ENCODE measurements at places on chromosomes 1 and 21. TPM values are rescaled to one million over a fixed set of nuclear protein-coding genes. Genes with fewer than 3 reads are reported as not detected.

GRCh38 chr1:109388884-109389637 lies 8.7 kb downstream of the SORT1 start:
- peaks cover 7% of the 10 kb centered on the region for H3K4me1 ChIP-seq
- DNase-seq, result no peak
- H3K36me3 ChIP-seq, result no peaks in the 10 kb centered on the region
- peaks cover 31% of the 10 kb centered on the region for H3K27me3 ChIP-seq
- H3K27ac ChIP-seq, result no peak overlapping the region

Gene CATSPERE
- total RNA-seq, result 0.11 TPM

Gene MED8
- 32.3 TPM for total RNA-seq

DNA sequence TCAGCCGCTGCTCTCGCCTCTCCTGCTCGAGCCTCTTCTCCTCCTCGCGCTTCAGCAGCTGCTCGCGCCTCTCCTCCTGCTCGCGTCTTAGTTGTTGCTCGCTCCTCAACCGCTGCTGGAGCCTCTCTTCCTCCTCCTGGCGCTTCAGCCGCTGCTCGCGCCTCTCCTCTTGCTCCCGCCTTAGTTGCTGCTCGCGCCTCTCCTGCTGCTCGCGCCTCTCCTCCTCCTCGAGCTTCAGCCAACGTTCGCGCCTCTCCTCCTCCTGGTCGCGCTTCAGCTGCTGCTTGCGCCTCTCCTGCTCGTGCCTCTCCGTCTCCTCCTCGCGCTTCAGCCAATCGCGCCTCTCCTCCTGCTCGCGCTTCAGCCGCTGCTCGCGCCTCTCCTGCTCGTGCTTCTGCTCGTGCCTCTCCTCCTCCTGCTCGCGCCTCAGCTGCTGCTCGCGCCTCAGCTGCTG lies 3.7 kb downstream of the TCHH start:
- H3K27ac ChIP-seq, result no peak overlapping the region
- peaks cover 14% of the 10 kb centered on the region for H3K27me3 ChIP-seq
- no peaks in the 10 kb centered on the region for H3K4me1 ChIP-seq

Gene TNFRSF18
- total RNA-seq, result 95.0 TPM

DNA sequence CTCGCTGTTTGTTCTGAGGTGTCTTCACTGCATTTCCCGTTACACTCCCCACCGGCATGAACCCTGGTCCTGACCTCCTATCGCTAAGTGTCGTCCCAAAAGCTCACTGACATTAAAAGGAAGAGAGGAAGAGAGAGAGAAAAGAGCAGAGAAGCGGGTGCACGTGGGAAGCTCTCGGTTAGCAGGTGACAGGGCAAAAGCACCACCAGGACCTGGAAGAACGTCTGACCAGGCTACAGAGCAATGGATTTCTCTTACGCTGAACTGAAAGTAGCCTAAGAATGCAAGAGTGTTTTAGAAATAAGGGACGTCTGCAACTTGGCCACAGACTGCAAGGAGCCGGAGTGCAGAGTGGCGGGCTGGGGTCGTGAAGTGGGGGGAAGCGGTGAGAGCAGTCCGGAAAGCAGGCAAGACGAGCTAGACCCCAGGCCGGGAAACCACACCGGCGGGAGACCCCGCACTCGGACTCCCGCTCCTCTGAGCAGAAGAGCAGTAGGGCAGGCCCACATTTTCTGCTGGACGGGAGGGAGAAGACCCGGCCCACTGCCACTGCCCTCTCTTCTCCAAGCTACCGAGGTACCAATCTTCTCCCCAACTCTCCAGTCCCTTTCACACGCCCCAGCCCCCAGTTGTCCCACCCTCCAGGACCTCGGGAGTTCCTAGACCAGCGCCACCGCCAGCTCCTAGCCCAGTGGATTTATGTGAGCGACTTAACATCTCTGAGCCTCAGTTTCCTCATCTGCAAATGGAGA lies 8.3 kb upstream of the MPZL1 start:
- peaks cover 32% of the 10 kb centered on the region for H3K4me1 ChIP-seq
- H3K27ac ChIP-seq, result peak overlapping the region; percentile 79
- peak; percentile 45 for DNase-seq
- no peaks in the 10 kb centered on the region for H3K27me3 ChIP-seq
- peaks cover 8% of the 10 kb centered on the region for H3K36me3 ChIP-seq

Gene ADORA3
- 0.16 TPM for total RNA-seq

DNA sequence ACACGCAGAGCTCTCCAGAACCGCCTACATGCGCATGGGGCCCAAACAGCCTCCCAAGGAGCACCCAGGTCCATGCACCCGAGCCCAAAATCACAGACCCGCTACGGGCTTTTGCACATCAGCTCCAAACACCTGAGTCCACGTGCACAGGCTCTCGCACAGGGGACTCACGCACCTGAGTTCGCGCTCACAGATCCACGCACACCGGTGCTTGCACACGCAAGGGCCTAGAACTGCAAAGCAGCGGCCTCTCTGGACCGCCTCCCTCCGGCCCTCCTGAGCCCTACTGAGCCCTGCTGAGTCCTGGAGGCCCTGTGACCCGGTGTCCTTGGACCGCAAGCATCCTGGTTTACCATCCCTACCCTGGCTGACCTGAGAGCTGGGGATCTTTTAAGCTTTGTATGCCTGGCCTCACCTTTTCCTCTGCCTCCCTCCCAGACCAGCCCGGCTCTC lies 8.3 kb downstream of the OLIG2 start:
- no peak overlapping the region for H3K4me3 ChIP-seq
- no peak for DNase-seq
- H3K36me3 ChIP-seq, result no peaks in the 10 kb centered on the region
- peaks cover 13% of the 10 kb centered on the region for H3K4me1 ChIP-seq
- peaks cover 42% of the 10 kb centered on the region for H3K27me3 ChIP-seq

DNA sequence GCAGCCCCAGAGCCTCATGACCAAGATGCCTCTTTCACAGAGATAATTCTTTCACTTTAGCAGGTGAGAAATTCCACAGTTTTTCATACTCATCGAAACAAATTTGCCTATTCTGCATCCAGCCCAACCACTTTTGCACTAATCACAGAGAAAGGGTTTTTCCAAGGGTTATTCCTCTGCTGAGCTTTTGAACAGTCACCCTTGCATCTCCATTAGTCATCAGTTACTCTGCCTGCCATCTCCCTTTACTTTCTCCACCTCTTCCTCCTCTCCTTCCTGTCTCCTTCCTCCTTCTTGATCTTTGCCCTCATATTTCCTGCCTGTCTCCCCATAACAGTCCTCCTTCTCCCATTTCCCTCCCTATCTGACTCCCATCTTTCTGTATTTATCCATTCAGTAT lies 43.9 kb downstream of the FH start:
- no peak for DNase-seq
- H3K27me3 ChIP-seq, result peaks cover 5% of the 10 kb centered on the region
- no peak overlapping the region for H3K4me3 ChIP-seq
- H3K27ac ChIP-seq, result no peak overlapping the region

DNA sequence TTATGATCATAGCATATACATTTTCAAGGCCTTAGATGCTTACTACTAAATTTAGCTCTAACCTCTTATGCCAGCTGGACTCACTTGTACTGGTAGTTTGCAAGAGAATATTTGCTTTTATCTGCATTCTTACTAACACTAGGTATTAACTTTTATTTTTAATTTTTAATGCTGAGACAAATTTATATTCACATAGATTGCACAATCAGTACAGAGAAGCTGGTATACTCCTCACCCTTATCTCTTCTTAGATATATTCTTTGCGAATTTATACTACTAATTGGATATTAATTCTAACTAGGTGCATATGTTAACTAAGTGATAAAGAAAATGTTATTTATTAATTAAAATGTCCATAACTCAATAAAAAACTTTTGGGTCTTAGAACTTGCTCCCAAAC lies 561.8 kb upstream of the PRMT6 start:
- no peaks in the 10 kb centered on the region for H3K27me3 ChIP-seq
- no peak overlapping the region for H3K4me3 ChIP-seq
- no peak for DNase-seq
- no peaks in the 10 kb centered on the region for H3K4me1 ChIP-seq
- H3K27ac ChIP-seq, result no peak overlapping the region

DNA sequence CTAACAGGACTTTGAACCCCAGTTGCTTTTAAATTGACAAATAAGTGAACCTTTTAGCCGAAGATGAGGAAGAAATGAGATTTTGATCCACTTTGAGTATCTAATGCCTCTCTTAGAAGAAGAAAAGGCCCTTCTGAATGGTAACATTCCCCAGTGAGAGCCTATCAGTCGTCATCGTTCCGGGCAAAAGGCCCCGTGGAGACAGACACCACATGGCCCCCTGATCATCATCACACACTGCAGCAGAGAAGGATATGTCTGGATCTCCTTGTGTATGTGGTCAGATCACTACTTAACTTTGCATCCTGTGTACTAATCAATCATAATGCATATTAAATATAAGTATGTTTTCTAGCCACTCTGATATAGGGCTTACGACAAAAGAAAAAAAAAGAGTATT lies 87.3 kb upstream of the SMYD2 start:
- H3K27me3 ChIP-seq, result peaks cover 19% of the 10 kb centered on the region
- no peaks in the 10 kb centered on the region for H3K36me3 ChIP-seq
- DNase-seq, result no peak
- no peaks in the 10 kb centered on the region for H3K4me1 ChIP-seq
- no peak overlapping the region for H3K27ac ChIP-seq

Gene CASP9
- 9.6 TPM for total RNA-seq

DNA sequence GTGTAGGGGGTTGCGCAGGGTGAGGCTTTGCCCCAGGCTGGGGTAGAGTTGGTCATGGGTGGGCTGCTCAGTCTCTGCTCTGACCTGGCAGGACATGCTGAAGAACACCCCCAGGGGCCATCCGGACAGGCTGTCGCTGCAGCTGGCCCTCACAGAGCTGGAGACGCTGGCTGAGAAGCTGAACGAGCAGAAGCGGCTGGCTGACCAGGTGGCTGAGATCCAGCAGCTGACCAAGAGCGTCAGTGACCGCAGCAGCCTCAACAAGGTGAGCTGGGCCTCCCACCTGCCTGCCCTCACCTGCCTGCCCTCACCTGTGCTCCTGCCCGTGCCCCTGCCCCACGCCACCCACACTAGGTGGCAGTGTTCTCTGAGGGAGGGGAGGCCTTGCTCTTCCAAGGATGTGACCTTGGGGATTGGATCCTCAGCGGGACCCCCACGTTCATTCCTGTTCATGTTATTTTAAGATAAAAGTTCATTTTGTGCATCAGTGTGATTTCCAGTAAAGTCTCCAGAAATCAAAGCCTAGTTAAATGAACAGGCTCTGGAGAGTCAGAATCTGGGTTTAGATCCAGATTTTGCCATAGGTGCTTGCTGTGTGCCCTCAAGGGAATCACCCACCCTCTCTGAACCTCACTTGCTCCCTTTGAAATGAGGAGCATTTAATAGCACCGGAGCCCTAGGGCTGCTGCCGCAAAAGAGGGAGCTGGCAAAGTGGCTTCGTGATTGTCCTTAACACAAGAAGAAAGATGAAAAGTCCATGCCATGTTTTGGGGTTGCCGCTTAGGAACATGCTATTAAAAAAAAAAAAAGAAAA lies 87.9 kb downstream of the ARHGEF10L start:
- no peak for DNase-seq
- H3K27me3 ChIP-seq, result no peaks in the 10 kb centered on the region
- no peak overlapping the region for H3K27ac ChIP-seq
- no peaks in the 10 kb centered on the region for H3K4me1 ChIP-seq
- no peak overlapping the region for H3K4me3 ChIP-seq

DNA sequence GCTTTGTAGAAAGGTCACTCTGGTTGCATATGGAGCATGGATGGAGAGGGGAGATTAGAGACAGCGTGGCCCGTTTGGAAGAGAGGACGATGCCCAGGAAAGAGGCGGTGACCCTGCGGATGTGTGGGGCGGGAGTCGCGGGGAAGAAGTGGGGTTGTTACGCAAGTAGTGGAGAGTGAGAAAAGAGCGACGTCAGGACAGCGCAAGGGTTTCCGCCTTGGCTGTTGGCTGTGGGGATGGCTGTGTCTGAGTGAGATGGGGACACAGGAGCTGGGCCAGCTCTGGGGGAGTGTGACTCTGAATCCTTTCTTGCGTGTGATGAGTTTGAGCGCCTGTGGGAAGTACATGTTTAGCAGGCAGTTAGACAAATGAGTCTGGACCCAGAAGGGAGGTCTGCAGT lies 3.8 kb downstream of the B4GALT2 start:
- no peak overlapping the region for H3K27ac ChIP-seq
- peaks cover 30% of the 10 kb centered on the region for H3K36me3 ChIP-seq
- DNase-seq, result no peak
- H3K27me3 ChIP-seq, result peaks cover 5% of the 10 kb centered on the region
- no peak overlapping the region for H3K4me3 ChIP-seq

DNA sequence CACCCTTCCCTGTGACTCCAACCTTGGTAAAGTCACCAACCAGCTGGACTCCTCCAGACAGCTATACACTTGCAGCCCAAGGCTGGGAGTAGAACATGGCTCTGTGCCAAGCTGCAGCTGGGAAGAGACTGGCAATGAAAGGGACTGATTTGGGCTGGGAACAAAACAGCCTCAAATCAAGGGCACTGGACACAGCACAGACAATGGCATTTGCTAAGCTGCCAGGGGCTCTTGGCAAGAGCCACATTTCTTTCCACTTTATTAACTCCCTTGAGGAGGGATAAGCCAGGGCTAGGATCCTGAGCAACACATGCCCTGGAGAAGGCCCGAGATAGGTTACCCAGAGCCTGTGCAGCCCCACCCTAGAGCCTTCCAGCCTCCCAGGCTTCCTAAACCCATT lies 12.0 kb downstream of the SYT11 start:
- H3K27me3 ChIP-seq, result no peaks in the 10 kb centered on the region
- no peak overlapping the region for H3K4me3 ChIP-seq
- no peak for DNase-seq
- no peaks in the 10 kb centered on the region for H3K36me3 ChIP-seq

GRCh38 chr1:58333511-58333910 lies 213.0 kb downstream of the OMA1 start:
- H3K4me3 ChIP-seq, result no peak overlapping the region
- no peaks in the 10 kb centered on the region for H3K4me1 ChIP-seq
- no peaks in the 10 kb centered on the region for H3K27me3 ChIP-seq
- no peak for DNase-seq
- no peaks in the 10 kb centered on the region for H3K36me3 ChIP-seq
- no peak overlapping the region for H3K27ac ChIP-seq

DNA sequence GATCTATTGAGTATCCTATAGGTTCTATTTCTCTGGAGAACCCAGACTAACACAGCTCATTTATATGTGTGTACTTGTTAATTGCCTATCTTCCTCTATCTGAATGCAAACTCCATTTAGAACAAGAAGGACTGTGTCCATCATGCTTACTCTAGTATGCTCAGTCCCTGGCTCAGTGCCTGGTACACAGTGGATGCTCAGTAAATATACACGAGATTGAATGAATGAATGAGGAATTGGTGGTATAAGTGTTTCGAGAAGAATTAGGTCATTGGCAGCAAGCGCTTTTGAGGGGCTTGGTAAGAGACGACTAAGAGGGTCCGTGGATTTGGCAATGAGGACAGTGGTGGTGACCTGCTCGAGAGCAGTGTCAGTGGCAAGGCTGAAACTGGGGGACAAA lies 112.5 kb downstream of the CSMD2 start:
- no peak overlapping the region for H3K4me3 ChIP-seq
- H3K36me3 ChIP-seq, result no peaks in the 10 kb centered on the region
- H3K27me3 ChIP-seq, result peaks cover 5% of the 10 kb centered on the region
- no peak overlapping the region for H3K27ac ChIP-seq

DNA sequence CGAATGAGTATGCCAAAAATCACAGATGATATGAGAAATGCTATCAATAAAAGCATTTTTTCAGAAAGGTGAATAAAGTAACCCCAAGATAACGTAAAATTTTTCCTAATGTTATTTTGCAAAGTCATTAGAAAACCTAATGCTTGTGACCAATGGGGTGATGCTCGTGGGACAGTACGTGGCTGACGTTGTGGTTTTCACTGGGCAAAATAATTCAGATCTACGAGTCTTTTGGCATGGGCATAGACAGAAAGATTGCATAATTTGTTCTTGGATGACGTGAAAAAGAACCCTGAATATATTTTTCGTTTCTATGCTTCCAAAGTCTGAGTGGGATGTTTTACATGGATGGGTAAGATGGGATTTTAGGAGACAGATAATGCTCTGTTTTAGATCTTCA lies 71.0 kb downstream of the PBX1 start:
- DNase-seq, result no peak
- peaks cover 3% of the 10 kb centered on the region for H3K4me1 ChIP-seq
- H3K4me3 ChIP-seq, result no peak overlapping the region
- peaks cover 2% of the 10 kb centered on the region for H3K27me3 ChIP-seq

Data from activated CD4-positive, alpha-beta T cell treated with anti-CD3 and anti-CD28 coated beads for 36 hours (primary cell).